ENCODE measurements at places on chromosomes 16 and 17.

GRCh38 chr16:54846766-54847165 lies 83.9 kb upstream of the IRX5 start:
- no peak for DNase-seq

DNA sequence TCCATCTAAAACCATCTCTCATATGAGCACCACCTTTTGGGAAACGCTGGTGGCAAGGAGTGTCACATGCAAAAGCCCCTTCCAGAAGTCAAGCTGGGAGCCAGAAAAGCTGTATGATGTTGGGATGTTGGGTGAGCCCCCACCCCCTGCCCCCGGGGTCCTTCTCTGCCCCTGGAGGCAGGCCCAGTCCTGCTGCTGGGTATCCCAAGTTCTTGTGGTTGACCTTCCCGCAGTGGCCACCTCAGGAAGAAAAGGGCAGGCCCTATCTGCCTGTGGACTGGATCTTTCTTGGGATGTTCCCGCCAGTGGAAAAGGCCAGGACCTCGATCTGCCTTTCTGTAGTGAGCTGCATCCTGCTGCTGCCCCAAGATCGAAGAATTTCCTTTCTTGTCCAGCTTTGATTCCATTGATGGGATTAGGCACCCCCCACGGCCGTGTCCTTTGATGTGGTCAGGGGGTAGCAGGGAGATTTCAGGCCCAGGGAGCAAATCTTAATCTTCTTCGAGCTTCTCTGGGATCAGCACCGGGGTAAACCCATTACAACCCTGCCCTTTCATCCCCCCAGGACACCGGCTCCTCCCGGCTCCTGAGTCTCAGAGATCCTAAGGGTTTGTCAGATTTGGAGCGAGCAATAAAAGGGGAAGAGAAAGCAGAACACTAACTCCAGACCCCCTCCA lies 165.6 kb downstream of the RAB11FIP4 start:
- no peak for DNase-seq

- no peak for DNase-seq
Observed at GRCh38 chr17:49587366-49588073, 11.8 kb downstream of the NXPH3 start.

DNA sequence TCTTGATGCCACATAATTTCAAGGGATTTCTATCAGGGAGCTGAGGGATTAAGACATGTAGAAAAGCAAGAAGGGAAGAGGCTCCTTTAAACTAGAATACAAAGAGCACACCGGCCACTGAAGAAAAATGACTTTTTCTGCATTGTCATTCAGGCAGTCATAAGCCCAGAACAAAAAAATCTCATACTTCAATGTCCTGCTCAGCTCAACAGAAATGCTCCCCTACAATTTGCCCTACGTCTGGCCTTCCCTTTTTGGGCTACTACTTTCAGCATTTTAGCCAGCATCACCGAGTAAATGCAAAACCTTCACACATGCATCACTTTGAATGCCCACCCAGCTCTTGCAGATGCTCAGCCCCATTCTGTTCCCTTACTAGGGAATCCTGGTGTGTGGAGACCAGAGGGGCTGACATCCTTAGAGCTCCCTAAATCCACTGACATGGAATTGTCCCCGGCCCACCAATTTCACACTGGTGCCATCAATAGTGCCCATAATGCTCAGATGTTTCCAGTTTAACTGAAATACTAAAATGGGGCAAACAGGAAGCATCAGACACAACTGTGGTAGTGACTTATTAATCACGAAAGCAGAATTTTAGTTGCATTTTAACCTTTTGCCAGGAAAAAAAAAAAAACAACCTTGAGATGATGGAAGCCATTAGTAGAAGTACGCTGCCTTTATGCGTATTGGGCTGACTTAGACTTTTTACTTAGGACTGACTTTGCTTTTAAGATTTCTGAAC lies 2.7 kb downstream of the MAP3K14 start:
- peak; percentile 5 for DNase-seq

- no peak for DNase-seq
Observed at GRCh38 chr17:36135465-36135864, 31.8 kb downstream of the CCL4 start.

DNA sequence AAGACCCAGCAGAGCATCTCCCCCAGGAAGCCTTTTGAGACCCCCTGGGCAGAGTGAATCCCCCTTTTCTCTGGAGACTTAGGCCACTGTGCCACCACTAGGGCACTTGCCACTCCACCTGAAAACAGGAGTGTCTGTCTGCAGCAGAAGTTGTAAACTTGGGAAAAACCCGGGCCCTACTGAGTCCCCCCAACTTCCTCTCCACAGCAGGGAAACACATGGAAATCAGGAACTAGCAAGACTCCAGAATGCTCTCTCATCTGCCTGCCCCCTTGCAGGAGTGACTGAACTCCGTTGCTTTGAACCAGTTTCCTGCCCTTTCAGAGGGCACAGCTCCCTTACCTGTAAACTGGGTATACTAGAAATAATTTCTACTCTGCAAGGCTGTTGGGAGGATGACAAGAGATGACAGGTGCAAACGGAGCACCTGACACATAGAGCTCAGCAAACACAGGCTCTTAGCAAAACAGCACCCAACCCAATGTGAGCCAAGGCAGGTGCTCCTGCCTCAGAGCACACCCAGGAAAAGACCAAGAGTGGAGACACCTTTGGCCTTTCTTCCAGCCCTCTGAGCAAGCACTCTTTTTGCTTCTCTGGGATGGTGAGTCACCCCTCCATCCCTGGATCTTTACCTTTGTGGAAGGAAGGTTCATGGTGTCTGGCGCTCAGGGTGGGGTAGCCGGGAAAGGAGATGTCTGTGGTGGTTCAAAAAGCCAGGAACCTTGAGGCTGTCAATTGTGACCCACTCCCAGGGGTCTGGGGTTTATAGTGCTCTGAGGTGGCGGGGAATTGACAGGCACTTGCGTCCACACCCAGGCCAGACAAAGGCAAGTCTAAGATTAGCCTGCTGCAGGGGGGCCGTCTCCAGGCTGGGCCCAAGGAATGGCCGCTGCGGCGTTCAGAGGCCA lies at the start of gene HCRT:
Gene HCRT (minus strand): TSS at position 740 of the 908 bp plus-strand sequence. CDS start 87 bp downstream, at position 653.
- DNase-seq: no peak

- DNase-seq: no peak
Observed at GRCh38 chr17:82874011-82874835, 34.4 kb upstream of the ZNF750 start.

DNA sequence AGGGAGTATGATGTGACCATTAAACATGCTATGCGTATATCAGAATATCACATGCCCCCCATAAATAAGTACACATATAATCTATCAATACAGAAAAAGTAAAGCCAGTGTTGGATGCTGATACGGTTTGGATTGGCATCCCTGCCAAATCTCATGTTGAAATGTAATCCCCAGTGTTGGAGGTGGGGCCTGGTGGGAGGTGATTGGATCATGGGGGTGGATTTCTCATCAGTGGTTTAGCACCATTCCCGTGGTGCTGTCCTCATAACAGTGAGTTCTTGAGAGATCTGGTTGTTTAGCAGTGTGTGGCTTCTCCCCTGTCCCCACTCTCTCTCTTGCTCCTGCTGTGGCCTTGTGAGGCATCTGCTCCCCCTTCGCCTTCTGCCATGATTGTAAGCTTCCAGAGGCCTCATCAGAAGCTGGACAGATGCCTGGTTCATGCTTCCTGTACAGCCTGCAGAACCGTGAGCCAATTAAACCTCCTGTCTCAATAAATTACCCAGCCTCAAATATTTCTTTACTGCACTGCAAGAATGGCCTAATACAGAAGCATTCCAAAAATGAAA lies 88.9 kb downstream of the AATF start:
- no peak for DNase-seq

- no peak for DNase-seq
Observed at GRCh38 chr17:77072670-77073069, 68.1 kb upstream of the SEC14L1 start.

GRCh38 chr17:58536542-58536941 lies 22.1 kb upstream of the MTMR4 start:
- DNase-seq: no peak

- DNase-seq: no peak
Observed at GRCh38 chr17:62662855-62663254, 35.4 kb downstream of the MRC2 start.

DNA sequence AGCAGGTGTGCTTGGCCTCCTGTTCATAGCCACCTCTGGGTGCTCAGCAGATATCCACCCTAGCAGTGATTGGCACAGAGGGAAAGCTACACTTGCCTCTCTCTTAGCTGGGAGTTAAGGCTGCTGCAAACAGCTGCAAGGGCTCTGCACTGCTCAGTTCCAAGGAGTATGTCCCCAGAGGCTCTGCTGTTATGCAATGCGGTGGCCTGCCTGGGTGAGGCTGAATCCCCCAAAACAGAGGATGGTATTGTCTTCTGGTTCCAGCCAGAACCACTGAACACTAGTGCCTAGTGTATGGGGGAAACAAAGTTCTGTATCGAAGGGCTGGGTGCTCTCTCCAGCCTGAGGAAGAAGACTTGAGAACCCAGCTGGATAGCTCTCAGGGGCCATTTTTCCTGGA lies 16.8 kb downstream of the TMEM94 start:
- no peak for DNase-seq

- no peak for DNase-seq
Observed at GRCh38 chr16:8963010-8963820, 491 bp downstream of the USP7 start.

DNA sequence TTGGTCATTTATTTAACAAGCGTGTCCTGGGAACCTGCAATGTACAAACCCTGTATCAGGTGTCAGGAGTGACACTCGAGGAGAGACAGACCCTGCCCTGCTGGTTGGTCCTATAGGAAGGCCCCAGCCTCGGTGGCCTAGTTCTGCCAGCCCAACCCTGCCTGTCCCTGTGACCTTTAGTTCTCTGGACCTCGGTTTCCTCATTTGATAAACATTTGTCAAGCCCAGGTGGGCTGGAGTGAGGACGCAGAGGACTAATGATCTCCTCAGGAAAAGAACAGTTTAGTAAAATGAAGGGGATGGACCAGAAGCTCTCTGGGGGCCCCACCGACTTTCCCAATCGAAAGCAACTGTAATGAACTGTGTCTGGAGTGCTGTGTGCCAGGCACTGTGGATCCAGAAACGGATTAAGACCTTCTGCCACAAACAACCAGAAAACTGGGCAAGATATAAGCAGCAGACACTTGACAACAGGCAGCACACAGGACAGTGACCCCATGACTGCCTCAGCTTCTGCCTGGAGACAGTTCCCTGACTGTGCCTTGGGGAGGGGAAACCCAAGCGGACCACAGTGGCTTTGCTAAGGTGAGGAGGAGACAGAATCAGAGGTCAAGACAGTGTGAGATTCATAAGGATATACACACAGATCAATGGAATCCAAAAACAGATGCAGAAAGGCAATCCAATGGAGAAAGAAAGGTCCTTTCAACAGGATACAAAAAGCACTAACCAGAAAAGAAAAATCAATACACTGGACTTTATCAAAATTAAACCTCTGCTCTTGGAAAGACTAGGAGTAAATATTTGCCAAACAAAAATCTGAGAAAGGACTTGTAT lies 8.8 kb downstream of the PRCD start:
- no peak for DNase-seq

DNA sequence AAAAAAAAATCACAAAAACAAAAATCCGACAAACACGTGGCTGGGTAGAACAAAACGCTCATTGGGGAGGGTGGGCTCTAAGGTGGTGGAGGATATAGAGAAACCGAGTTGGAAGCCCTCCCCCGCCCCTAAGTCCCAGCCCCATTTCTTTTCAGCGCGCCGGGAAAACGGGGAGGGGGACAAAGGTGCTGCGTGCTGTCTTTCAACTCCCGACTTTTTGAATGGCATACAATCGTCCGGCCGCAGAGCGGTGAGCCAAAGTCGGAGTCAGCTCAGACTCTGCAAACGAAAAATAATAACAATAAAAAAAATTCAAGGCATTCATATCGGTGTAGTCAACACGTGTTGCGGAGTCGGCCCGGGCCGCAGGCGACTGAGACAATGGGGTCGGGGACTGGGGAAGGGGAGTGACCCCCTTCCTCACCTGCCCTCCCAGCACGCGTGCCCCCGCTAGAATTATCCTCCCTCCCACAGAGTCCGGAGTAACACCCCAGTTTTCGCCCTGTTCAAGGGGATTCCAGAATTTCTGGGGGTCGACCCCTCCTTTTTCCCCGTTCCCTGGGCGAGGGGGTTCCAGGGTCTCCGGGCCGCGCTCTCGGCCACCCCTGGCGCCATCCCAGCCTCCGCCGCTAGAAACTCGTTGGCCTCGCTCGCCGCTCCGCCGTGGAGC lies 1.7 kb upstream of the IGF2BP1 start:
- DNase-seq: no peak

DNA sequence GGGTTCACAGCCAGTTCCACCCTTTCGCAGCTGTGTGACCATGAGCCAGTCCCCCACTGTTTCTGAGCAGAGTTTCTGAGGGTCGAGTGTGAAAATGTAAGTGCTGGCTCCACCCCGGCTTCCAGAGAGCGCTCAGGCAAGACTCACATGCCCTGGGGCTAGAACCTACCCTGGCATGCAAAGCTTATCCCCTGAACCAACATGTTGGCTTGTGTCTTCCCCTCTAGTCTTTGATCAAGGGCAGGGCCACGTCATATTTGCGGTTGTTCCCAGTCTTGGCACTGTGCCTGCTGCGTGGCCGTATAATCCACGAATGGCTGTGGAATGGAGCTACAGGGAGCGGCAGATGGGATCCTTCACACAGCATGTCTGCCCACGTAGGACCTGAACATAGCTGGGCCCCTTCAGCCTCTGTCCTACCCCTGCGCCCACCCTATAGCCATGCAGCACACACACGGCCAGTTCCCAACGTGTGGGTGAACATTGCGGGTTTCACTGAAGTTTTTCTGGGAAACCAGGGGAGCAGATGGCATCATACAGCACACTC lies 84.8 kb downstream of the MRM1 start:
- no peak for DNase-seq

GRCh38 chr17:77898521-77899434 lies 59.7 kb upstream of the TNRC6C start:
- no peak for DNase-seq

GRCh38 chr16:49510654-49511305 lies 137.2 kb downstream of the C16orf78 start:
- DNase-seq: no peak

DNA sequence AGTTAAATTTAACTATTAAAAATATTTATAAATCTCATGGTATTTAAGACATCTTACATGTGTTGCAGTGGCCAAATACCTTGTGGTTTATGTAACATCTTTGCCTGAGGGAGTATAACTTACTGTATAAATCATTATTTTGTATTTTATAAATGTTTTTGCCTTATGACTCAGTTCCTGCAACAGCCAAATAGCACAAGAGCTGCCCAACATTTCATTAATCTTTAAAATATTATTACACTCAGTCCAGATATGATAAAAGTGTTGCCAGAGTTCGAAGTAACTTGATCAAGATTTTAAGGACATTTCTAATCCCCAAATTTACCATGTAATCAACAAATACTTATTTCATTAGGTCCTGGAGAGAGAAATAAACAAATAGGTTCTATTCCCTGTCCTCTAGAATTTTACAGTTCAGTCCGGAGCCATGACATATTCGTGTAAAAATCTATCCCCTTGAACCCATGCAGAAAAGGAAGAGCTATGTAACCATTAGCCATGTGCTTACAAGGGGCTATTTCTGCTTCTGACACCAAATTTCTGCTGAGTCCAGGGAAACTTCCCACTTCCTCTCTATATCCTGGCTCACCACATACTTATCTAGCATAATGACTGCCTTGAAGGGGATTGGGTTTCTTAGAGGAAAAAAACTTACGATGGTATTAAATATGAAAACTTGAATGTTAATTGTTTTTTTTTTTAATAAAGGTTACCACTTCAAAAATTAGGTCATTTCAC lies 44.0 kb downstream of the IRX6 start:
- no peak for DNase-seq

- no peak for DNase-seq
Observed at GRCh38 chr17:67401598-67402504, 24.8 kb downstream of the PITPNC1 start.

Measured in stimulated activated naive CD4-positive, alpha-beta T cell treated with Interleukin-2 at 50 U/mL for 16 hours (primary cell).